ENCODE measurements at places on chromosomes 4 and X. TPM values are rescaled to one million over a fixed set of nuclear protein-coding genes. Genes with fewer than 3 reads are reported as not detected.

DNA sequence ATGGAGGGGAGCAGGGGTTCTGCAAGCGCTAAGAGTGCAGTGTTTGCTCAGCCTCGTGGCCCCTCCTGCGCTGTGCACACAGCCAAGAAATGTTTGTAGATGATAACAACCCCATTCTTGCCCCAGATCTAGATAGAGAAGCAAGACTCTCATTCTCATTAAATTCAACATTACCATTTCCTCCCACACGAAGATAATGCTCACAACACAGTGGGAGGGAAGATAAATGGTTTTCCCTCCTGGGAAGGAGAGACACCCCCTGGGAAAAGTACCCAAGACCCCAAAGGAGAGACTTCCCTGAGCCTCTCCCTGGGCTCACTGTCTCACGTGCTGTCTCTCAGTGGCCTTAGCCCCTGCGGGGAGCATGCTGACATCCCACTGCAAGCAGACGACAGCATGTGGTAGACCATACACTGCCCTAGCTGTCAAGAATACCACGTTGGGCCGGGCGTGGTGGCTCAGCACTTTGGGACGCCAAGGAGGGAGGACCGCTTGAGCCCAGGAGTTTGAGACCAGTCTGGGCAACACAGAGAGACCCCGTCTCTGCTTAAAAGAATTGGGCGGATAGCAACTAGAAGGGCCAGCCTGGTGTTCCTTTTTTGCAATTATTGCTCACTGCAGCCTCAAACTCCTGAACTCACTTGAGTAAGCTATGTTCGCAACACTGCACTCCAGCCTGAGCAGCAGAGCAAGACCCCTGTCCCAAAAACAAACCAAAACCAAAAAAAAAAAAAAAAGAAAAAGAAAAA is 34.9 kb upstream of the IQSEC2 start:
- DNase-seq = no peak

DNA sequence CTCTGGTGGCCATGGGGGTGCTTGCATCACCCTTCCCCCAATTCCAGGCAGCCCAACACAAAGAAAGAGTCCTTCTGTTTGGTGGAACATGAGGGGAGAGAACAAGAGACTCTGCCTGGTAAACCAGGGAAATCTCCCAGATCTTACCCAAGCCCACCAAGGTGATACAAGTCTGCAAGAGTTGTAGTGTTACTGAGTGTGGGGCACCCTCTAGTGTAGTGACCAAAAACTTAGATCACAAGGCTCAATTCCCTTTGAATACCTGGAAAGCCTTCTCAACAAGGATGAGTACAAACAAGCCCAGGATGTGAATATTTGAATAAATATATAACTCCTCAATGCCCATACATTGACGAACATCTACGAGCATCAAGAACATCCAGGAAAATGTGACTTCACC is 64.7 kb downstream of the IL13RA2 start:
- no peak for DNase-seq

DNA sequence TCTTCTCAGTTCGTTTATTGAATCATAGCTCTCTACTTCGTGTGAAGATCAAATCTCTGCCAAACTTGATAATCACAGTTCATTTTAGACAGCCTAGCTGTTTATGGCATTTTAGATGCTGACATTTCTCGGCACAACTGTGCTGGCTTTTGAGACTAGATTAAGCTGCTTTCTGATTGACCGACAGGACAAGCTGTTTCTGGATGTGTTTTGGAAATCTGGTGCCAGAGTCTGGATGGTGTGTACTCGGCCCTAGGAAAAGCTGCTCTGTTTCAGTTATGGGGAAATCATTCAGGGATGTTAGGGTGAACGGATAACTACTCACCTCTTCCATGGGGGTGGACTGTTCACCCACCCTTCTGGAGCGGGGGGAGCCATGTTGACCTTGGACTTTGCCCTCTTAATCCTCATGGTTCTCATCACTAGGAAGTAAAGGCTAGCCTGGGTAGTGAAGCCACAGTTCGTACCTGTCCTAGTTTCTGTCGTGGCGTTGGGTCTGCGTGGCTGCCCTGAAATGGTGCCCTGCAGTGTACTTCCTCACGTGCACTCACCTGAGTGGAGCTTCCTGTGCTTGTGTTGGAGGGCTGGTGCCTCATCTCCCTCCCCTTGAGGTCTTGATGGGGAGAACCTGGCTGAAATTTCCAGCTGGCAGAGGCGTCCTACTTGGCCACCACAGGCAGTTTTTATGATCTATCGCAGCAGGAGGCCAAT is 13.7 kb upstream of the WDR1 start:
- DNase-seq = no peak

NCBP2L gene
- not detected for total RNA-seq

- DNase-seq = peak; percentile 15
Measured at GRCh38 chr4:90718931-90719330, 591.7 kb downstream of the CCSER1 start.

DNA sequence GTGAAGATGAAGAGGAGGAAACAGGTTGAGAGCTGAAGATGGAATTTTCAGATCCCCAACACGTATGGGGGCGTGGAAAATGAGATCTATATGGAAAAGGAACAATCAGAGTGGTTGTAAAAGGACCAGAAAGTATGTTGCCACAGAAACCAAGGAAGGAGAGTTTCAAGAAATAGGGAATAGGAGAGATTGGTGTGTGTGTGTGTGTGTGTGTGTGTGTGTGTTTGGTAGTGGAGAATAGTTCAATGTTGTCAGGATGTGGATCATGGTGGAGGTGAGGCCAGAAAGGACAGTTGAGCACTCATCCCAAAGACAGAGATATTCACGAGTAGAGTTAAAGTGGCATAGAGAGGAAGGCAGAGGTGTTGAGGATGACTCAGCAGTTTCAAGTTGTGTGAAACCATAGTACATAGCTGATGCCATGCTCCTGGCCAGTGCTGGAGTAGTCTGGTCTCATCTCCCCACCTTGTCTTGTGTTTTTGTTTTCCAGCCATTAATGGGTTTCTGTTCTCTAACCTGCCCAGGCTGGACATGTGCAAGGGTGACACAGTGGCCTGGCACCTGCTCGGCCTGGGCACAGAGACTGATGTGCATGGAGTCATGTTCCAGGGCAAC is 36.1 kb downstream of the HEPH start:
- no peak for DNase-seq

- DNase-seq = no peak
Measured at GRCh38 chr4:78512357-78512920, 39.1 kb upstream of the ANXA3 start.

- DNase-seq = no peak
Measured at GRCh38 chrX:134373736-134374135, 86.2 kb upstream of the HPRT1 start.

DNA sequence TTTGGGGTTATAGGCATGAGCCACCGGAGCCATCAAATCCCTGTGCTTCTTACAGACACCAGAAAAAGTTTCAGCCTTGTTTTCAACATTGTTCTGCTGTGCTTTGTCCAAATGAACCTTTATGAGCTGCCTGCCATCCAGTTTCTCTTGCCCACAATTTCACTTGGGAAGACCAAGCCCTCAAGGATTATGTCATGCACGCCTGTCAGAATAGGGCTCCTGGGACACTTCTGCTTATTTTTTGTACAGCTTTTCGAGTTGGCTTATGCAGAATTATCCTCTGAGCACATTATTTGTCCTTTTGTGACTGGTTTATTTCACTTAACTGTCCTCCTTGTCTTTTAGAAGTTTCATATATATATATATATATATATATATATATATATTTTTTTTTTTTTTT is 16.2 kb downstream of the UBE2K start:
- DNase-seq = no peak

DNA sequence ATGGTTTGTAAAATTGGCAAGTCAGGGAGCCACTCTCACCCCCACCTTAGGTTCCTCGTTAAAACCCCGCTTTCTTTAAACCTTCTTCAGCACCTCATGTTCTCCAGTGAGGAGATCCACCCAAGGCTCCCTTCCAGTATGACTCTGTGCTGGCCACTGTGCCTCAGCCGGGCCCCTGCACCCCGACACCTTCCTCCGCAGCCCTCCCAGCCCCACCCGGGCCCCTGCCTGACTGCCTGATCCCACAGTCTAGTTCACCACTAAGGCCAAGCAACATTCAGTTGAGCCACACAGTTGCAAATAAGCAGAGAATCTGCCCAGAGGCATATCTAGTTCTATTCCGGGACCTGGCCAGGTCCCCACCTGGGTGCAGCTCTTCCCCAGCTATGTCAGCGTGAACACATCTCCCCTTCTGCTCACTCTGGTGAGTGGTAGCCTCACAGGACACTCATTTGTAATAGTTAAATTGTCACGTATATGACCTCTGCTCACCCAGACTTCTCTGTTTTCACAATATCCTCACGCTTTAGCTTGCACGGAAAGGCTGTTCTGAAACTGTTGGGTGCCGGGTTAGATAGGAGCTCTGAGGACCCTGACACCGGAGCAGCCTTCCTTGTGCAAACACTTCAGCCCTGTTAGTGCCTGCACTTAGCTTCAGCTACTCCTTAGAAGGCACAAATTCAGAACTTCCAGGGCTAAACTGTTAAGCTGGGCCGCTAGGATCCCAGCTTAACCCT is 146.8 kb downstream of the DCTD start:
- no peak for DNase-seq

- DNase-seq = no peak
Measured at GRCh38 chr4:184860018-184860779, 34.4 kb upstream of the ACSL1 start.

DNA sequence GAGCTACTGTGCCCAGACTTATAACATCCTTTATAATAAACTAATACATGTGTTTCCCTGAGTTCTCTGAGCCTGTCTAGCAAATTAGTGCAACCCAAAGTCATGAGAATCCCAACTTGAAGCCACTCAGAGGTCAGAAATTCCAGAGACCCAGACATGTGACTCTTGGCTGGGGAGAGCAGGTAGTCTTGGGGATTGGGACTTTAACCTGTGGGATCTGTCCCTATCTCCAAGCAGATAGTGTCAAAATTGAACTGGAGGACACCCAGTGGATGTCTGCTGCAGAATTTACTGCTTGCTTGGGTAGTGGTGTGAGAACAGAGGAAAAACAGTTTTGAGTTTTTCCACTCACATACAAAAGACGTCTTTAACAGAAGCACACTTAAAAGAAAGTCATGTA is 26.4 kb downstream of the ELOVL6 start:
- DNase-seq = no peak

DNA sequence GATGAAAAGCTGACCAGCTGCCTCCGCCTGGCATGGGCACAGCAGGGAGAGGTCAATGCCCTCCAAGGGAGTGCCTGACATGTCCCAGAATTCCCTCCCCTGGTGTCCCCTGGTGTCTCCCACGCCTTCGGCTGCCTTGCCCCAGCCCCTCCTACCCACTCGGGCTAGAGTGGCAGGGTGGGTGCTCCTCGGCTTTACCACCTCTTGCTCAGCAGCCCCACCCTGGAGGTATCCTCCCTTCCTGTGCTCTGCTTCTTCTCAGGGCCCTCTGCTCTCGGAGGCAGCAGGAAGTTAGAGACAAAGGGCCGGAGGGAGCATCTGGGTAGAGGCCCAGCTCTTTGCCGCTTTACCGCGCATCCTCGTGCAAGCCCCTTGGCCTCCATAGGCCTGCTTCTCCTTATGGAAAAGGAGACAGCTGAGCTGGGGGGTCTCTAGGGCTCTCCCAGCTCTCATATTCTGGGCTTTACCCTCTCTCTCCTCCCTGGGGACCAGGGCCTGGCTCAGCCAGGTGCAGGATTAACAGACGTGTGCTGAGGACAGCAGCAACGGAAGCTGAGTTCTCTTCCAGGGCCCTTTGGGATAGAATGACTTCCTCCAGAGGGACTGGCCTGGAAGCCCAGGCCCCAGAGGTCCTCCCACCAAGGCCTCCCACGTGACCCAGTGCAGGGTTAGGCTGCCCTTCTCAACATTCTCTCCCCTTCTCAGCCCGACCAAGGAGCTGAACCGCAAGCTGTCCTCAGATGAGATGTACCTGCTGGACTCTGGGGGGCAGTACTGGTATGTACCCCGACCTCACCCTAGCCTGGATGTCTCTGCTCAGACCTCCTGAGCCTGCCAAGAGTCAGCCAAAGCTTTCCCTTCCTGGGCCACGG is 17.2 kb downstream of the XPNPEP2 start:
- no peak for DNase-seq

DNA sequence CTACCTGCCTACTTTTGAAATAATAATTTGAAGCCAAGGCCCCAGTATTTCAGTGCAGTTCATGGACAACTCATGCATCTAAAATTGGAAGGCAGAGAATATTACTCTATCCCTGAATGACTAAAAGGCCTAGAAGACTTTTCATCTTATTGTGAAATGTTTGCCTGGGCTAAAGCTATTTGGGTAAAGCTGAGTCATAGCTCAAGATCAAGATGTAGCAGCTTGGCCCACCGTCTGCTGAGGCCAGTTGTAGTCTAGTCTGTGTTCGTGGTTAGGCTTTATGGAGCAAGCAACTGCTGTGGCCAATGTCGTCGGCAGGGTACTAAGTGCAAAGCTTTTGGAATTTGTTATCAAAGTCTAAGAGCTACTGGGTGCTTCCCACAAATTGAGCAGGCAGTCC is 929.1 kb downstream of the RAB28 start:
- no peak for DNase-seq

- DNase-seq = no peak
Measured at GRCh38 chr4:147616849-147617172, 386 bp upstream of the TMEM184C start.

GRCh38 chrX:66200855-66201795 is 37.1 kb downstream of the HEPH start:
- DNase-seq = no peak

GRCh38 chr4:156536661-156537060 is 434.9 kb downstream of the PDGFC start:
- DNase-seq = no peak

GRCh38 chr4:119537586-119537985 is 91.0 kb downstream of the PDE5A start:
- no peak for DNase-seq

DNA sequence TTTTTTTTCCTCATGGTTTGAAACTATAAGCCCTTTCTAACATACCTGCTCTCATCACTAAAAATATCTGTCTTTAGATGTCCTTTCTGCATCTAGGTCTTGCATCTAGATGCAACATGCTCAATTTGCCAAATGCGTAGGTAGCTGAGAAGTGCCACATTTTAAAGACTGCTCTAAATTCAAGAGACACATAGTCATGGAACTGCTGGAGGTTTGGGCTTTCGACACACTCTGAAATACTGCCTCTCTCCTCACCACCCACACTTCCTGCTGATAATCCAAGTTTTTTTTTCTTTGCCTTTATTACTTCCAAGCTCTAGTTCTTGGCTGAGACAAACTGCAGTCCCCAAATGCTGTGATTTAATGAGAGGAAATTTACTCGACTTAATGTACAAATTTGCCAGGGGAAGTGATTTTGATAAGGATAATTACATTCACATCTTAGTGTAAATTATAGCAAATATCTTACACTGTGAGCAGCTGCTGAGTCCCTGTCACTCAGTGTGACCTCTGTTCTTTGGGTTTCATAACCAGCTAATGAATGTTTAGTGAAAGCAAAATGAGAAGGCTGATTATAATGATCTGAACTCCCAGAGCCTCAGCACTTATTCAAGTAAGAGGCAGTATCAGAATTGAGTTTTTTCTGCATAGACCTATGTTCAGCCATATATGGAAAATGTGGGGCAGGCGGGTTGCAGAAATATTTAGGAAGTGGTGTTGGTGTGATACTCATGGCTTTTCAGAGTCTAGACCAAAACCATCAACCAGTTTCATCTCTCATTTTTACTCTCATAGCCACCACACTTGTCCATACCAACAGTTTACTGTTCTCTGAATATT is 31.3 kb downstream of the DRD5 start:
- DNase-seq = no peak

Measured in glutamatergic neuron (in vitro differentiated cells).